ENCODE measurements at places on chromosomes 5 and 9.

DNA sequence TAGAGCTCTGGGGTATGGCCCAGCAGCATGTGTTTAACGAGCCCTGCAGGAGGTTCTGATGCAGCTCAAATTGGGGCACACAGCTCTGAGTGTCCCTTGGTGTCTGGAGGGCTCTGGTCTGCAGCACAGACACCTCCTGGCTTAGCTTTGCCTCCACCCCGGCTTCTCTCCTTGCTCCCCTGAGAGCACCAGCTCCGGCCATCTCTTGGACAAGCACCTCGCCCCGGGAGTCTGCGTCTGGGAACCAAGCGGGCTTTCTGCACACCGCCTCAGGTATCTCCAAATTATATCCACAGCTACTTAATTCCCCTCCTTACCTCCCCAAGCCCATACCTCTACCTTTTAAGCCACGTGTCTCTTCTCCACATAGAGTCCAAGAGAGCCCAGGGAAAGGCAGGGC is 83.7 kb upstream of the IRX4 start:
- no peak for DNase-seq

DNA sequence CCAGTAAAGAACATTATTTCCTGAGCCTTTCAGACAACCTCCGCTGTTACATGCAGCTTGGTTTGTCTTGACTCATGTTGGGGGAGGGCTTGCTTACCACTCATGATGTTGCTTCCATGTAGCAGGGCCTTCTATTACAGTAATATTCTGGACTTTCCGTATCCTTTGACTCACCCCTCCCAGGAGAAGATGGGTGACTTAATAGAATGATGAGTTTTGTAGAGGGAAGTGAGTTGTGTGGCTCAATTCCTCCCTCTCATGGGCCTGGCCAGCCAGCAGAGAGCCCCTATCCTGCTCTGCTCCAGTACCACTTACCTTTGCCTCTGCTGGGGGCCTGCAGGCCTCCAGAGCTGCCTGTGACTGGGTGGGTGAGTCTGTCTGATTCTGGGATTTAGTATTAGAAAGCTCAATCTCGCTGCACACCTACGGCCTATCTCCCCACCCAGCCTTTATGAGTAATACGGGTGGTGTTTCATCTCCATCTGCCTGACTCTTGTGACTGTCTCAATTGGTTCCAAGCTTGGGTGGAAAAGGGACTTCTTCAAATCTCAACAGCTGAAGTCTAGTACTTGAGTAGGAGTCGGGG is 52.6 kb upstream of the KLF9 start:
- DNase-seq, result peak; percentile 88

DNA sequence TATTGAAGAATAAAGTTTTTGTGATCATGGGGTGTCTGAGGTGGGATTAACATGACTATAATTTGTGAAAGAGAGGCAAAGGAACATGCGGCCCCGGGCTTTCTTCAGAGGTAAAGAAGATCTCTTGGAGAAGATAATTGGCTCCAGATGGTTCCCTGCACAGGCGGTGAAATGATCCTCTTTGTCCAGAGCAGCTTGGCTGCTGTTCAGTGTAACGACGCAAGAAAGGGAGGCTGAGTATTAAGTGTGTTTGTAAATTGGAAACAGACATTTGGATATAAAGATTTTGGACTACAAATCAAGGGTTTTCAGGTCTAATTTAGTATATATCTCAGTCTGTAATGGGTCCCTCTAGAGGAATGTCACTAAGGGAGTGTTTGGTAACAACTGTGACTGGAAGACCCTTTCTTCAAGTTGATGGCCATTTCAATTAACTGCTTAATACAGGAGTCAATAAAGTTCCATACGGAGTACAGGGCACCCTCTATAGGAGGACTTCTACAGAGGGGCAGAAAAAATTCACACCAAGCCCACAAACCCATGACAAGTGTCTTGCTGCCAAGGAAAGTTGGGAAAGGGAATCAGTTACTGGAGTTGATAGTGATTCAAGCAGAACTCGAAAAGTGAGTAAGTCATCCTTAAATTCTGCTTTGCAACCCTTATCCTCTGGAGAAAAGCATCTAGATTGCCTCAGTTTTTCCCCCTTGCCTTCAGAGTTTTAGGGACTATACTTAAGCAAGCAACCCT is 4.1 kb downstream of the EQTN start:
- DNase-seq, result no peak

DNA sequence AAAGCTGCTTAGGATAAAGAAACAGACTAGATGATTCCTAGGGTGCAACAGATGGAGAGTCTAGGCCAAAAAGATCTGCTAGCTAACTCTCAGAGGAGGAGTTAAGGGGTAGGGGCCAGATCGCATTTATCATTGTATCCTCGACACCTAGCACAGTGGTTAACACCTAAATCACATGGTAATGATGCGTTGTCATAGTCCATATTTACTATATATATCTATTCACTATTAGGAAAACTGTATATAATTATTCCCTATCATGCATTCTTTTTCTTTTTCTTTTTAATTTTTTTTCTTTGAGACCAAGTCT is 92.8 kb upstream of the SLC44A1 start:
- DNase-seq, result no peak

GRCh38 chr5:14569948-14570691 is 11.5 kb upstream of the OTULINL start:
- peak; percentile 19 for DNase-seq

- no peak for DNase-seq
Measured at GRCh38 chr5:51188001-51188591, 195.2 kb upstream of the ISL1 start.

DNA sequence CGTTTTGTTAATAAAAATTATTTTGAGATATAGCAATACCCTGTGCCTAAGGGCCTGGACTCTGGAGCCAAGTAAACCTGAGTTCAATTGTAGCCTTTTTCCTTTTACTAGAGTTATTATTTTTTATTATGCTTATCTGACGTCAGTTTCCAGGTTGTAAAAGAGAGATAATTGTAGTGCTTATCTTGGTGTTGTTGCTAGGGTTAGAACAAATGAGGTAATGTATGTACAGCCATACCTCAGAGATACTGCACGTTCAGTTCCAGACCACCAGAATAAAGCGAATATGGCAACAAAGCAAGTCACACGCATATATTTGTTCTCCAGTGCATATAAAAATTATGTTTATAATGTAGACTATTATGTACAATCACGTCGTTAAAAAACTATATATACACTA is 215.0 kb downstream of the VPS13A start:
- DNase-seq, result no peak

DNA sequence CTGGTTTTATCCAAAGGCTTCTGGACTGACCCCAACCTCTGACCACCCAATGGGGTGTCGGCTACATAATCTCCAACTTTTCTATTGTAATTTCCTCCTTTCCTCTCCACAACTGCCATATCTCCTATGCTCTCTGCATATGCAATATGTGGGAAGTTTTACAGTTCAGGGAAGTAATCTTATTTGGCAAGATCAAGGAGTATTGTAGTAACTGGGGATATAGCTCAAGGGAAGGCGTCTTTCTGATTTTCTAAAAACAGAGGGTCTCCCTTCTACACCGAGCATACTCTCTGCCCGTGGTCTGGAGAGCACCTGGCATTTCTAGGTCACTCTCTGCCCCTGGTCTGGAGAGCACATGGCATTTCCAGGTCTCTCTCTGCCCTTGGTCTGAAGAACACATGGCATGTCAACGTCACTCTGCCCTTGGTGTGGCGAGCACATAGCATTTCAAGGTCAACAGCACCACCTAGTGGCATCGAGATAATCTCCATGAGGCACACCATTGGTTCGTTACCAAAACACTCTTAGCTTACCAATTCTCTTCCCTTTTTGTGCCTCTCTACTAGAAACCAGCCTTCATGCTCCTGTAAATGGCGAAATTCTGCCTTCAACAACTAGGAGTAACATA is 616.4 kb upstream of the NUDT12 start:
- DNase-seq, result peak; percentile 75

- no peak for DNase-seq
Measured at GRCh38 chr9:106761493-106761892, 101.5 kb upstream of the ZNF462 start.

- no peak for DNase-seq
Measured at GRCh38 chr5:174521449-174521848, 202.9 kb upstream of the MSX2 start.

GRCh38 chr5:123245689-123246088 is 156.6 kb downstream of the PRDM6 start:
- DNase-seq, result no peak

- DNase-seq, result peak; percentile 59
Measured at GRCh38 chr5:1437226-1437829, 7.9 kb downstream of the SLC6A3 start.

GRCh38 chr9:14652729-14653377 is 40.4 kb downstream of the ZDHHC21 start:
- DNase-seq, result peak; percentile 53

- peak; percentile 33 for DNase-seq
Measured at GRCh38 chr9:134669399-134669955, 27.9 kb downstream of the COL5A1 start.

DNA sequence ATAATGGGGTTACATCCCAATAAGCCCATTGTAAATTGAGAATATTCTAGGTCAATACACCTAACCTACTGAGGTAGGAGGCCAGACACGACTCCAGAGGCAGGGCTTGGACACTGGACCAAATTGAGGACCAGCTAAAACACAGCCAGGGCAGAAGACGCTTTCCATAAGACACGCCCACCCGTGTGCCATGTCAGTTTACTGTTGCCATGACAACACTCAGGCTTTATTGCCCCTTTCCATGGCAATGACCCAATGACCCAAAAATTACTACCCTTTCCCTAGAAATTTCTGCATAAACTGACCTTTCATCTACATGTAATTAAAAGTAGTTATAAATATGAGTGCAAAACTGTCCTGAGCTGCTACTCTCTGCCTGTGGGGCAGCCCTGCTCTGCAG is 31.5 kb downstream of the SLC22A4 start:
- no peak for DNase-seq

DNA sequence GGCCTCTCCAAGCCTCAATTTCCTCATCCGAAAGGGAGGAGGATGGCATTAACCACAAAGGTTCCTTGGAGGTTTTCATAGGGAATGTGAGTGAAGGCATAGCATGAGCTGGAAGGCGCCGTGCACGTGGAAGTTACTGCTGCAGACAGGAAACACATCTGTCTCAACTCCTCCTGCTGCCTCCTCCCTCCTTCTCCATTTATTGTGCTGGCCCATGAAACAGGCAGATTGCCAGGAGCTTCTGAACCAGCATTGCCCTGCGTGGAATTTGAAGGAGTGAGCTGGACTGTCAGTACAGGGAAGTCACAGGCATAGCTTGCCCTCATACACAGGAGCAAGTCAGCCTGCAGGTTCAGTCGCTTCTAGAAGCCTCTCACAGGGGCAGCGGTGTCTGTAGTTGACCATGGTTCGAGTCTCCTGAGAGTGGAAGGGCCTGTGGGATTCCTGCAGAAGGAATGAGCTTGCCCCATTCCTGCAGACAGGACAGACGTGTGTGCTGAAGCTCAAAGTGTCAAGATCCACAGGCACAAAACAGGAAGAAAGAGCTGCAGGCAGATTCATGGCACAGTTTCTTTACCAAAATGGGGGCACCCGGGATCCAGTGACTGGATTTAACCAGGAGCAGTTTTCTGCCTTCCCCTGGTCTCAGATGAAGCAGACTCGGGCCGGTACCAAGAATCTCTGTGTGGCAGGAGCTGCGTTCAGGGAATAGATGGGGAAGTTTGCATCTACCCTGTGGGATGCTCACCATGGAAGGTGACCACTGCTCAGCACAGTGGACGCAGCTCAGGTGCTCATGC is 48.7 kb upstream of the CTSL start:
- DNase-seq, result no peak

GRCh38 chr5:81233080-81233634 is at the start of gene CKMT2:
Gene CKMT2 (plus strand): TSS chr5:81233322. CDS start chr5:81251133, 17,811 bp downstream.
- DNase-seq, result no peak

DNA sequence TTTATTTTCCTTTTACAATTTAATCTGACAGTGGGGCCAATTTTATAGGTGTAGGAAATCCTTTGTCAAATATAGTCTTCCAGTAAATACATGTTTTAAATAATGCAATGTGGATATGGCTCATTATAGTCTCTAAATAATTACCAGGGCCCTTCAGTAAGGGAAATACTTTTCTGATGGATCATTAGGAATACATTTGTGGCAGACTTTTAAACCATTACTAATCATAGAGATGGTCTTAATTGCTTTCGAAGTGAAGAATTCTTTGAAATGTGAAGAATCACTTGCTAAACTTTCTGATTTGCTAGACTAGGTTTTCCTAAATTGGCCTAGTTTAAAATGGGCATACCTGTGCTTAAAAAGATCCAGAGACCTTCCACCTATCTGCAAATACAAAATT is 105.6 kb upstream of the ELL2 start:
- peak; percentile 63 for DNase-seq

DNA sequence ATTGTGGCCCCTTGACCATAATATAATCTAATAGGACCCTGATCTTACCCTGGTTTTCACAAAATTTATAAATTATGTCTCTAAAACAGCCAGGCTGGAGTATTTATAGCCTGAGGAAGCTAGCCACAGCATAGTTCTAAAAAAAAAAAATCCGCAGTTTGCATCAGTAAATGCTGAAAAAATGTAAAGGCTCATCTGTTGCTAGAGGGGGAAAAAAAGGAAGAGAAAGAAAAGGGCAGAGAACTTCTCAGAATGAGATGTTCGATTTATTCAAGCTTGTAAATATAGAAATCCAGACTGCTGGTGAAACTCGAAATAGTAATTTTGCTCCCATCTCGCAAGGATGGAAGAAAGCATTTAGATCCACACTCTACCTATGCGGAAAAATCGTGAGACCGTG is 467.5 kb downstream of the NTRK2 start:
- DNase-seq, result no peak

- DNase-seq, result no peak
Measured at GRCh38 chr5:153765987-153766386, 272.7 kb downstream of the FAM114A2 start.

- no peak for DNase-seq
Measured at GRCh38 chr5:76548525-76549229, 74.5 kb downstream of the F2RL2 start.

DNA sequence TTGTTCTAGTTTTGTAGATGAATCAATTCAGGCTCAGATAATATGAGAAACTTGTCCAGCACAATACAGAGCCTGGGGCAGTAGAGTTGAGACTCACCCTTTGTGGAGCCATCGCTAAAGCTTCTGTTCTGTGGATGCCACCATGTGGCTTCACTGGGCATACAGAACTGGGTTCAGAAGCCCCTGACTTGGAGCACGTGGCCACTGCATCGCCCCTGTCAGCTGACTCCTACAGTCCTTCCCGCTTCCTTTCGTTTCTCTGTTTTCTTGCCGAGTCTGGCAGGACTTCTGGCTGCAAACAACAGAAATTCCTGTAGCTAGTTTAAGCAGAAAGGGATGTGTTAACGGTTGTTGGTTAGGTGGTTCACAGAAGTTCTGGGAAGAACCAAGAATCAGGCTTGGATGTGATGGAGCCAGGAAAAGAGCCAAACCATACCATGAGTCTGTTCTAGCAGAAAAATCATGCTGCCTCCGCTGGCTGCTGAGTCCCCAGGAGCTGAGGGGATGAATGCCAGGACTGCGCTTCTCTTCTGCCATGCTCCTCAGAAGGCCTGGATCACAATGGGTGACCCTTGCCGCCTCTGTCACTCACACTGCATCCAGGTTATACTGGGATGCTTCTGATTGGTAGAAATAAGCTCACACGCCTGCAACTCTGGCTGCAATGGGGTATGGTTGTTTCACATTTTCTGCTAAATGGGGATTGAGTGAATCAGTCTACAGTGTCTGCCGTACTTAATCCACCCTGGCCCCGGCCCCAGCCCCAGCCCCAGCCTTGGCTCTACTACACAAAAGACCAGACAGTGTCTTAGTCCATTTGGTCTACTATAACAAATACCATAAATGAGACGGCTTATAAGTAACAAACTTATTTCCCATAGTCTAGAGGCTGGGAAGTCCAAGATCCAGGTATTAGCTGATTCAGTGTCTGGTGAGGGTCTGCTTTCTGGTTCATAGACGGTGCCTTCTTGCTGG is 262.5 kb downstream of the GOLPH3 start:
- DNase-seq, result no peak
